ENCODE measurements at places on chromosomes 3 and 15.

GRCh38 chr15:62802612-62803011, 239.9 kb upstream of the TPM1 start:
- DNase-seq, result no peak

- no peak for DNase-seq
Observed at GRCh38 chr3:40524222-40524567, 565 bp upstream of the ZNF621 start.

- DNase-seq, result no peak
Observed at GRCh38 chr3:18880691-18881090, 267.6 kb upstream of the KCNH8 start.

GRCh38 chr3:183252973-183253527, at the start of gene B3GNT5:
Gene B3GNT5, plus strand, starts transcription at chr3:183253253. Its CDS starts 16,546 bp downstream, at chr3:183269799.
- DNase-seq, result peak; percentile 82

- no peak for DNase-seq
Observed at GRCh38 chr3:158649791-158650190, 5.5 kb downstream of the GFM1 start.

DNA sequence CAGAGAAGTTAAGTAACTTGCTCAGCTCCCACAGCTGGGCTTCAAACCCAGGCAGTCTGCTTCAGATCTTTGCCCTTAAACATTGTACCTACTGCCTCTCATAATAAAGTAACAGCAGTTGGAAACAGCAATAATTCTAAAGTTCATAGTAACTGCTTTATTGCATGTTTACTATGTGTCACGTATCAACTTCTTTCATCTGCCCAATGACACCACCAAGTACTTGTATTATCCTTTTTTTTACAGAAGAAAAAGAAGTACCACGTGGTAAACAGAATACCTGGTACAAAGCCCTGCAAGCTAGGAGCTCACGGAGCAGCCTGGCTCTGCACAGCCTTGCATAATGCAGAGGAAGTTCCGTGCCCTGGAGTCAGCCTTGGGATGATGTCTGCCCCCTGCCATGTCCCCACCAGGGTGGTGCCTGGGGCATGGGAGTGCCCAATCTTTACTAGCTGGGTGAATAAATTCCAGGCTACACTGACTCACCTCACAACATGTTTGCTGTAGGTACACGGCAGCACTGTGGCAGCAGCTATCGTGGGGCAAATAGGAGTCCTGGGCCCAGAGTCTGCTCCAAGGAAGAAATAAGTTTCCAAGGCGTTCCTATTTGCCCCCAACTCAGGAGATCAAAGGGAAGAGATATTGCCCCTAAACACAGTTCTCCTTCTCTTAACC, 77.2 kb downstream of the LDHAL6B start:
- DNase-seq, result no peak

DNA sequence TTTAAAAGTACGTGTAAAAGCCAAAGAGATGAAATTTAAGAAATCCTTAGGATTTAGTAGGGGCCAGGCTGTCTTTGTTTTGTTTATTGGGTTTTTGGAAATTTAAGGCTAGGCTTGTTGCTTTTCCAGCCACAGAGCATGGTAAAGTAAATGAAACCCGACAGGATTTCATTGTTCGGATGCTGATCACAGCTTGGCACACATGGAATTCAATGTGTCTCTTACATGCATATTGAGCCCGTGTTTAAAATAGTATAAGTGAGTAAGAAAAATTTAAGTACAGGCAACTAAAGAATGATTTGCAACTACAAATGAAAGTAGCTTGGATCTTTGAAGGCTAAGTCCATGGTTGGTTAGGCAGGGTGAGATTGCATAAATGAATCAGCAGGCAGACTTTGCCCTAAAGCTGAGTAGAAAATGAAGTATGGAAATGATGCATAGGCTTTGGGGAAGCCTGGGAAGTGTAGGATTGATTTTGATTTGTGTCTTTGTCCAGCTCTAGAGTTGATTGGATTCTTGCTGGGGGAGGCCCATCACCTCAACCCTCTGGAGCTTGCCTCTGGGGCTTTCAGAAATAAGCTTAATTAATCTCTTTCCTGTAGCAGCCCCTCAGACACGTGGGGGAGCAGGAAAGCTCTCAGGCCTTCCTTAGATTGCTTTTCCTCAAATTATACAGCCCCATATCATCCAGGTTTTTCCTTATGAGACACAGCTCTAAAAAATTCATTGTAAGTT, 68.2 kb upstream of the ADAMTSL3 start:
- no peak for DNase-seq

- no peak for DNase-seq
Observed at GRCh38 chr3:81758275-81758674, 3.2 kb downstream of the GBE1 start.

- no peak for DNase-seq
Observed at GRCh38 chr15:83435202-83435601, 11.9 kb upstream of the SH3GL3 start.

- no peak for DNase-seq
Observed at GRCh38 chr3:72698154-72698917, 149.9 kb downstream of the SHQ1 start.

- DNase-seq, result no peak
Observed at GRCh38 chr3:187987187-187987586, 166.8 kb upstream of the LPP start.

- no peak for DNase-seq
Observed at GRCh38 chr3:47378869-47379268, 2.0 kb upstream of the PTPN23 start.

DNA sequence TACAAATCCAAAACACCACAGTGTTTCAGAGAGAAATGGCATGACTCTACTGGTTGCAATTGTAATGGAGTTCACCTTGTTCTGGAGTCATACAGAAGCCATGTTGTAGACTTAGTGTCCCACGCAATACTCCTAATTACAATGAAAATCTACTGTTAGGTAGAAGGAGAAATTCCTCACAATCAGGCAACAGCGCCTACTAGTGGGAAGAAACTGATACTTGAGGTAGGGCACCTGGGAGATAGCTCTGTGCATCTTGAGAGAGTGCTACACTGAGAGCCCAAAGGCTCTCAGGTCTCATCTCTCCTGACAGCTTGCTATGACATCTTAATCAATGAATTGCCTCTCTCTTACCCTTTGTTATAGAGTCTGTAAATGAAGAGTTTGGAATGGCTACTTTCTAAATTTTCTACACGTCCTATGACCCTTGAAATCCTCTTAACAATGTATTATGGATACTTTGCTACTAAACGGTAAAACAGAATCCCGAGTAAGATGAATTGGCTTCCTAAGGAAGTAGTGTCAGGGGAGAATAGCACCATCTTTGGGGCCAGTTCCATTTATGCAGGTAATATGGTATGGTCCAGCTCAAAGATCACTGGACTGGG, 422.7 kb upstream of the TPRG1 start:
- peak; percentile 31 for DNase-seq

DNA sequence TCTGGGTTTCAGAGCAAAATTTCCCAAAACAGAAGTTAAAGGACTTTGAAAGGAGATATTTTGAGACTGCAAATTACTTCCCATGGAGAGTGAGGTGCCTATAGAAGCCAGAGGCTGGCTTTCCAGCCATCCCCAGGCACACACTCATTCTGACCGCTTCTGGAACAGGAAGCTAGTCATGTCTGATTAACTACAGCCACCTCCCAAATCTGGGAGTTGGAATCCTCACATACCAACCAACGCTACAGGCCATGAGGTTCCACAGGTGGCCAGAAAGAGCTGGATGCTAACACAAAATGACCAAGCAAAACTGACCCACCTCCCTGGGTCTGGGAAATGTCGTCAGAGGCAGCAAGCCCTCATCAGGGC, 87.2 kb downstream of the SNRK start:
- DNase-seq, result no peak

- no peak for DNase-seq
Observed at GRCh38 chr15:66646799-66647198, 55.2 kb upstream of the SMAD6 start.

DNA sequence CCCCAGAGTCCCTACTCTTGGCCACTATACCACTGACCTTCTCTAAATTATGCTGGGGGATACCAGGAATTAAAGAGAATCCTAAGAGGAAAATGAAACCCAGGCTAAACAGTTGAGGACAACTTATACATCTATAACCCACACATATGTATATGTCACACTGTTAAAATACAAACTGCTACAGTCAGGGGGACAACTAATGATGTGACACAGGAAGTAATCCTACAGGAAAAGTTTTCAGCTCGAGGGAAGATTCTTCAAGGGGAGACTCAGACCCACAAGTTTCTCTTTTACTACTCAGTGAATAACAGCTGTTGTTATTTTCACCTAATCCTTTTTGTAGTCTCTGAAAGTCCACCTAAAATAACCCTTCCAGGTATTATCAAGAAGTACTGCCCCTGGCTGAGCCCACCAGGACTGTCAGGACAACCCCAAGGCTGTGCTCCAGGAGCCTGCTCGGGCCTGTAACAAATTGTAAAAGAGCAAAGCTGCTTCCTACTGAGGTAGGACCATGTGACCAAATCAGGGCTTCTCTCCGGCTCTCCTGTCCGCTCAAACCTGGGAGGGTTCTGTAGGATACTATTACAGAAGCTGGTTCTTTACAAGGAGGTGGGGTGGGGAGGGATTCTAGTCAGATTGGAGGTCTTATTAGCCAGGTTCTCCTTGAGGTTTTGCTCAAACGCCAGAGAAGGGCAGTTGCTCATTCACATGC, 91.6 kb downstream of the SRGAP3 start:
- DNase-seq, result no peak

DNA sequence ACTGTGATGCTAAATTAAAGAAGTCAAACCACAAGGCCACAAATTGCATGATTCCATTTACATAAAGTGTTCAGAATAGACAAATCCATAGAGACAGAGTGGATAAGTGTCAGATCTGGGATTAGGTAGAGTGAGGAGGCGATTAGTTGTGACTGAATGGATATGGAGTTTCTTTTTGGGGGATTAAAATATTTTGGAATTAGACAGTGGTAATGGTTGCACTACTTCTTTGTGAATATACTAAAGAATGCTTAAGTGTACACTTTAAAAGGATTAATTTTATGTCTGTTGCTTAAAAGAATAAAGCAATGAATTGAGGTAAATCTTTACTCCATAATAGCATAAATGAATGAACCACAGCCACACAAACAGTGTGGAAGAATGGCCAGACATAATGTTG, 175.5 kb upstream of the CADM2 start:
- DNase-seq, result no peak

DNA sequence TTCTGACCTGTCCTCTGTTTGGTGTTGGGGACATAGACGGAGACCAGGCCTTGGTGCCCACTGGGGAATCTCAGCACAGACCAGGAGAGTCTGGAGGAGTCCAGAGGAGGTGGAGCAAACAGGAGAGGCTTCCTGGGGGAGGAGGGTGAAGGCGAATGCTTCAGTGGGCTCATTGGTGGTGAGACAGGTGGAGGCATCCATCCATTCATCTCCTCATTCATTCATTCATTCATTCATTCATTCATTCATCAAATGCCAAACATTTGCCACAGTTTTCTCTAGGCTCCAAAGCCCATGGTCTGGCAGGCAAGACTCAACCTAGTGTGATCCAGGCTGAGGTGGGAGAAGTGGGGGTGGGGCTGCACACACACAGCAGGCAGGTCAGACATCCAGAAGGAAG, 7.9 kb upstream of the LINGO1 start:
- no peak for DNase-seq

DNA sequence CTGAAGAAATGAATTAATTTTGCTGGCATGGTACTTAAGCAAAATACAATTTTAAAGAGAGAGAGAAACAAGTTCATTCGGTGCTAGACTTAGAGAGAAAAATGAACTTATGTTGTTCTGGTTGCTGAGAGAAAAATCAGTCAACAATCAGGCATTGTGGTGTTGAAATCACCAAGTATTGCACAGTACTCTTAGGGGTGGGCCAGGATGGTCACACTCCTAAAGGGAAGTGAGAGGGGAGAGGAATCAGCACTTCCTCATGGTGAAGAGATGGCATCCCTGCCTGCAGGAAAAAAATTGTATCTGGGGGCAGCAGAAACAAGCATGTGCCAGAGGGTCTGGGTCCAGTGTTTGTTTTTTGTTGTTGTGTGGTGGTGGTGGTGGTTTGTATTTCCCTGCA, 7.0 kb upstream of the DMXL2 start:
- DNase-seq, result peak; percentile 95

DNA sequence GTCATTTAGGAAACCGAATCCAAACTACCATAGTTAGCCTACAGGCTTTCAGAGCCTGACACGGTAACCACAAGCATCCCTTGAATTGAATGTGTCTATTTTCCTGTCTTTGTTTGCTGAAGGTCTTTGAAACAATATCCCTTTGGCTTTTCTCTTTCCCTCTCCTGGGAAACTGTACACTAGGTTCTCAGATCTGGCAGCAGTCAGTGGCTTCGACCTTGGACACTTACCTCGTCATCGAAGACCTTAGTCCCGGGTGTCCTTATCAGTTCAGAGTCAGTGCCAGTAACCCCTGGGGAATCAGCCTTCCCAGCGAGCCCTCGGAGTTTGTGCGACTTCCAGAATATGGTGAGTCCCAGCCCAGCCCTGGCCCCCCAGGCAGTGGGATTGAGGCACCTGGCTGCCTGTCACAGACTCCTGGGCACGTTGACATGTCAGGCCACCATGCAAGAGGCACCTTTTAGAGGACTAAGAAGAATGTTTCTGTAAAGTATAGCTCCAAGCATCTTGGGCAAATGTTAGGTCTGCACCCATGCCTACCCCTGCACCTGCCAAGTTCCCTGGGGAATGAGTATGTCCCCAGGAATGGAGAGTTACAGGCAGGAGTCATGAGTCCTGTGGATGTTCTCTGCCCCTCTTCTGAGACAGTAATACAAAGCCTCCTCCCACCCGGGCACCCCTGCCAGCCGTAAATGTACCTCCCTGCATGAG, 30.4 kb upstream of the UMPS start:
- no peak for DNase-seq

- DNase-seq, result peak; percentile 74
Observed at GRCh38 chr3:71392251-71392650, 191.3 kb downstream of the FOXP1 start.

DNA sequence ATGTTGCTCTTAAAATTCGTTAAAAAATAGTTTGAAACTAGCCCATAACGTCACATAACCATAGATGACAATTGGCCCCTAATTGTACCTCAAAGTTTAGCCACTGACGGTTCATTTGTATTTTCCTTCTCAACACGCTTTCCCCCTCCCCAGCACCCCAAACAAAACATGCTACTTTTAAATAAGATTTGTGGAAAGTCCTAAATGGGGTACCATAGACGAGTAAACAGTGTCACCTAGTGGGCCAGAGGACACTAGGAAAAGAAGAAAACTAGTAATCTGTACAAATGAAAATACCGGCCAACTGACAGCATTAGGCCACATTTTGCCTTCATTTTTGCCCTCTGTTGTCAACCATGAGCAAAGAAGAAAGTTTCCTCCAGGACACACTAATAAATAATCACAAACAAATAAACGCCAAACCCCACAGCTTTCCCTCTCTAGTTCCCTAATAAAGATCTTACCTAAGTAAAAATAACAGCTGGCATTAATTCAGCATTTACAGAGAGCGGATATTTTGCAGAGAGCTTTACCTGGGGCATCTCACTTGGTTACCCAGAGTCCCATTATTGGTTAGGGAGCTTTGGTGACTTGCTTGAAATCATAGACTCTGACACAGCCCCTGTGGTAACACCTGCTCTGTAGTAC, 175.1 kb upstream of the ATP11B start:
- no peak for DNase-seq

DNA sequence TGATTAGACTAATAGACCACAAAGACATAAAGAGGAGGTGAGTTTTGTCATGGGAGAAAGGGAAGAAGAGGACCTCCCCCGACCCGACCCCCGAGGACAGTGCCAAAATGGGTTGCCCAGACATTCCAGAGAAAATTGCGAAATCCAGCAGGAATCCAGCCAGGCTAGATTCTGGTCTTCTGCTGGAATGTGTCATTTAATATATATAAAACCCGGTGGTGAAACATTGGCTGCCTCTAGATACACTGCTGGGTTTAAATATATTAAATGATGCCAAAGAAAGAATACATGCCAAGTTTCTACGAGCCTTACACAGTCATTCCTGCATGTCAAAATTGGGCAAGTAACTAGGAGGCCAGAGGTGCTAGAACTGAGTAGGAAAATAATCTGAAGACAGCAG, 45.3 kb upstream of the SPESP1 start:
- no peak for DNase-seq
